ENCODE measurements at places on chromosomes 3 and 15. TPM values are rescaled to one million over a fixed set of nuclear protein-coding genes. Genes with fewer than 3 reads are reported as not detected.
A peak's percentile ranks its signal among the peaks of the same experiment; 100 is the strongest.

EFCC1 gene
- total RNA-seq, result 0.15 TPM

- H3K27me3 ChIP-seq, result peaks cover 10% of the 10 kb centered on the region
- no peak for DNase-seq
- no peak overlapping the region for H3K27ac ChIP-seq
These were observed 52.7 kb upstream of the MRPL3 start for GRCh38 chr3:131555456-131555855.

DNA sequence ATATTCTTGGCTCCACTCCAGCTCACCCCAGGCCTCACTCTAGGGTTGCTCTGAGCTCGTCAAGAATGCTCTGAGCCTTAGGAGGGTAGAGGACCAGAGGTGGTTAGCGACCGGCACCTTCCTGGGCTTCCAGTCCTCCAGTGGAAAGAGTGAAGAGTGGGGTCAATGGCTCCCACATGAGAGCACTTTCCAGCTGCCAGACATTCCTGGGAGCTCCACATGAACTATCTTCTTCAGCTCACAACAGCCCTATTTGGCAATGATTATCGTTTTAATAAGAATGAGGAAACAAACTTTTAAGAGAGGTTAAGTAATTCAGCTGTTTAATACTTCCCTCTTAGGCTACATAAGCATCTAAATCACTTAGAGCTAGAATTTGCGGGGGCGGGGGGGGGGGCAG, 139.3 kb downstream of the STT3B start:
- DNase-seq, result no peak
- H3K4me3 ChIP-seq, result no peak overlapping the region
- no peaks in the 10 kb centered on the region for H3K4me1 ChIP-seq

GRCh38 chr3:33096093-33096868, 665 bp downstream of the GLB1 start:
- H3K36me3 ChIP-seq, result no peaks in the 10 kb centered on the region
- peak overlapping the region; percentile 82 for H3K27ac ChIP-seq

RBPMS2 gene
- total RNA-seq, result 33.7 TPM

DNA sequence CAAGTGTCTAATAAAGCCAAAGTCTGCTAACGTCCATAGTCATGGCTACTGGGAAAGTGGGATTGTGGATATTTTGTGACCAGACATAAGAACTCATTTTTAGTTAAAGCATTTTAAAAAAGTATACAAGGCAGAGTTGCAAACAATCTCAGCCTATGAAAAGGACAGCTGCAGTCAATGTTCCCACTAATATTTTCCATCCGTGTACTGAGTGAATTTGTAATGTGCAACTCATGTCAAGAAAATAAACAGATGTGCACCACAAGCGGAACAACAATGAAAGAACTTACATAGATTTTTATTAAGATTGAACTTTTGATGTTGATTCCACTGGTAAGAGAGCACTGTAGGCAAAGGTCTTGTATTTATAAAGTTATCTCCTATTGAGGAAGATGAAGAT, 231.3 kb upstream of the SEMA6D start:
- H3K4me1 ChIP-seq, result no peaks in the 10 kb centered on the region
- H3K36me3 ChIP-seq, result no peaks in the 10 kb centered on the region
- H3K4me3 ChIP-seq, result no peak overlapping the region
- H3K27me3 ChIP-seq, result no peaks in the 10 kb centered on the region
- H3K27ac ChIP-seq, result no peak overlapping the region

GASK1A gene
- not detected for total RNA-seq

GRCh38 chr3:172877011-172877410, 126.5 kb downstream of the ECT2 start:
- H3K36me3 ChIP-seq, result no peaks in the 10 kb centered on the region
- H3K27me3 ChIP-seq, result no peaks in the 10 kb centered on the region
- no peak for DNase-seq

KCNMB2 gene
- total RNA-seq, result not detected

DNA sequence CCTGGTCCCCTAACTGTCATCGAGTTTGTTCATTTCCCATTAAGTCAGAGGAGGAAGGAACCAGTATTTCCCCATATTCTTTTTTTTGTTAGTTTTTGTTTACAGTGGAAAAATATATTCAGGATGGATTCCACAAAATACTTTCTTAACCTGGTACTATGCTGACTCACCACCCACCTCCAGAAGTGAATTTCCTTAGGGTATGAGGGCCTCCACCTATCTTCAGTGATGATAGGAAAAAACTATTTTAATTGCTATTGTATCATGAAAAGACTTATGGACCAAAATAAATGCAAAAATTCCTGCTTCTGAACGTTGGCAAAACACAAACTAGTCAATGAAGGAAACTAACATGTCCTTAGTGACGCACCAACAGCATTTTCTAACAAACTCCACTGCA, 64.2 kb upstream of the FOXP1 start:
- no peaks in the 10 kb centered on the region for H3K4me1 ChIP-seq
- no peak overlapping the region for H3K27ac ChIP-seq
- DNase-seq, result no peak
- no peaks in the 10 kb centered on the region for H3K36me3 ChIP-seq
- H3K27me3 ChIP-seq, result no peaks in the 10 kb centered on the region

DNA sequence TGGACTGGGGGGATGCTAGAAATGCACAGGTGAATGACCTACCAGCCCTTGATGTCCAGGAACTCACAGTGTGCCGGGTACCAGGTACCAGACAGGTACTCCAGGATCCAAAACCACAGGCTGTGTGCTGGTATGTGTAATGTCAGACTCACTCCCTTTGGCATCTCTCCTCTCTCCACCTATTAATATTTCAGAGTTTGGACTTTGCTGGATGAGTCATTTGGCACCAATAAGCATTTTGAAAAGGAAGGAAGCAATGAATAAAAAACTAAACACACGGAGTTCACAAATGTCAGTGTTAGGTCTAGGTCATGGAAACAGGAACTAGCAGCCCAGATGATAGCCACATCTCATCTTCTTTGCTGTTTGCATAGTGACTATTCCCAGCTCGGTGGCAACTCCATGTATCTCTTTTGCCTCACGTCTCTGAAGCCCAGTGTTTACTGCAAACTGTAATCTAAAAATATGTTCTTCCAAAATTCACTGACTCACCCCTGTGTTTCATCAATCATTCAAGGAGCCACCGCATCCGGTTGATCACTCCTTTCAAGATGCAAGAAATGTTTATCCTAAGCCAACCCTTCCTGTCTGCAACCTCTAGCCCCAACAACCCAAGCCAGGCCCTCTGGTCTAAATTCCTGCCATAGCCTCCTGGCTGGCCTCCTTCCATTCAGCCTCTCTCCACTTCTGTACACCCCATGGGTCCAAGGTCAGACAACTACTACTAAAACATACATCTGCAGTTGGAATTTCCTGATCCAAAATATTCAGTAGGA, 8.4 kb downstream of the ITGB5 start:
- H3K4me1 ChIP-seq, result peaks cover 79% of the 10 kb centered on the region
- peak; percentile 99 for DNase-seq
- H3K36me3 ChIP-seq, result no peaks in the 10 kb centered on the region
- no peaks in the 10 kb centered on the region for H3K27me3 ChIP-seq

MELTF gene
- total RNA-seq, result 18.7 TPM

DNA sequence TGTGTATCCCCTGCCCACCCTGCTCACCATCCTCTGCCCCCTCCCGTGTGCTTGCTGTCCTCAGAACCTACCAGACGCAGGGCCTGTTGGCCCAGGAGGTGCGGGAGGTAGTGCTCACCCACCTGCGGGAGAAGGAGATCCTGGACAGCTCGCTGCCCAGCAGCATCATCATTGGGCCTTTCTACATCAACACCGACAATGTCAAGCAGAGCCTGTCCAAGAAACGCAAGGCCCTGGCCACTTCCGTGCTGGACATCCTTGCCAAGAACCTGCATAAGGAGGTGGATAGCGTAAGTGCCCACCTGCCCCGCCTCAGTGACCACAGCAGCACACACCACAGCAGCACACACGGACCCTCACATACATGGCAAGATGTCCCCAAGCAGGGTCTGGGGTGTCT, 33.0 kb downstream of the DNAH1 start:
- H3K4me3 ChIP-seq, result no peak overlapping the region
- no peak overlapping the region for H3K27ac ChIP-seq
- no peaks in the 10 kb centered on the region for H3K27me3 ChIP-seq
- H3K36me3 ChIP-seq, result no peaks in the 10 kb centered on the region
- no peak for DNase-seq

GRCh38 chr3:150419959-150420358, 11.9 kb downstream of the TSC22D2 start:
- H3K36me3 ChIP-seq, result peaks cover 30% of the 10 kb centered on the region
- H3K27ac ChIP-seq, result peak overlapping the region; percentile 14
- no peak for DNase-seq

FSIP1 gene
- 1.4 TPM for total RNA-seq

NMNAT3 gene
- total RNA-seq, result 1.9 TPM

GP5 gene
- 0.05 TPM for total RNA-seq

GRCh38 chr3:2211568-2211967, 112.9 kb downstream of the CNTN4 start:
- H3K27me3 ChIP-seq, result no peaks in the 10 kb centered on the region
- no peak overlapping the region for H3K4me3 ChIP-seq
- H3K27ac ChIP-seq, result no peak overlapping the region
- no peaks in the 10 kb centered on the region for H3K4me1 ChIP-seq
- no peak for DNase-seq

CRABP1 gene
- 6.7 TPM for total RNA-seq

GRCh38 chr3:154364849-154365248, 40.6 kb upstream of the DHX36 start:
- H3K27me3 ChIP-seq, result no peaks in the 10 kb centered on the region
- H3K36me3 ChIP-seq, result no peaks in the 10 kb centered on the region
- DNase-seq, result no peak
- H3K27ac ChIP-seq, result no peak overlapping the region

- no peak overlapping the region for H3K4me3 ChIP-seq
- no peak for DNase-seq
- no peaks in the 10 kb centered on the region for H3K36me3 ChIP-seq
- H3K27me3 ChIP-seq, result no peaks in the 10 kb centered on the region
- H3K27ac ChIP-seq, result no peak overlapping the region
These were observed 21.7 kb downstream of the EEFSEC start for GRCh38 chr3:128174675-128175590.

DNA sequence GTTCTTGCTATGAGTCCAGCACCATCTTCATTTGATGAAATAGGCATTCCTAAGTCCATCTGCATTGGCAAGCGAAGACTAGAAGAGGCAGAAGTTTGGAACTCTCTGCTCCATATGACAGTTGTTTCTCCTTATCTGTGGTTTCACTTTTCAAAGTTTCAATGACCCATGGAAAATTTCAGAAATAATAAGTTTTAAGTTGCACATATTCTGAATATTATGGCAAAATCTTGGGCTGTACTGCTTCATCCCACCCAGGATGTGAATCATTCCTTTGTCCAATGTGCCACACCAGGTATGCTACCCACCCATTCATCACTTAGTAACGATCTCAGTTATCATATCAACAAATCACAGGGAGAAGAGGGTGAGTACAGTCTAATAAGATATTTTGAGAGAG, 647.9 kb downstream of the GRM7 start:
- no peak overlapping the region for H3K4me3 ChIP-seq
- no peaks in the 10 kb centered on the region for H3K27me3 ChIP-seq
- H3K27ac ChIP-seq, result no peak overlapping the region
- DNase-seq, result no peak

NOX5 gene
- 0.26 TPM for total RNA-seq

DNA sequence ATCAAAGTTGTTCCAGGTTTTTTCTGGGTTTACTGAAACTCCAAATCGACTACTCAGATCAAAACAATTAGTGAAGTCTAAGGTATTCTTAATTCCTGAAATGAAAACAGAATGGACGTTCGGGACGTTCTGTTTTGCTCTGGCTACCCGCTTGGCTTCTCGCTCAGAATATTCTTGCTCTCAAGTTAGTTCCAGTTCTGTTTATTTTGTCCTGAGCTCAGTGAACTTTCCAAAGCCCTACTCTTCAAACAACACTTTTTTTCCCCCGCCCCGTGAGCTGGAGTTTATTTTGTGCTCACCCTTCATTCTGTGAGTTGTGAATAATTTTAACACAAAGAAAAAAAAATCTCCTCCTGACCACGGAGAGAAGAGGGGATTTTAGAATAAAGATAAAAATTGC, 72.6 kb downstream of the SAMMSON start:
- no peak for DNase-seq
- no peaks in the 10 kb centered on the region for H3K27me3 ChIP-seq
- H3K4me3 ChIP-seq, result no peak overlapping the region
- H3K36me3 ChIP-seq, result no peaks in the 10 kb centered on the region
- H3K4me1 ChIP-seq, result no peaks in the 10 kb centered on the region

- no peaks in the 10 kb centered on the region for H3K4me1 ChIP-seq
- no peaks in the 10 kb centered on the region for H3K36me3 ChIP-seq
- DNase-seq, result no peak
- H3K4me3 ChIP-seq, result peak overlapping the region; percentile 37
- no peaks in the 10 kb centered on the region for H3K27me3 ChIP-seq
These were observed 26.6 kb downstream of the CGGBP1 start for GRCh38 chr3:88032245-88032644.

- H3K4me3 ChIP-seq, result no peak overlapping the region
- H3K27me3 ChIP-seq, result no peaks in the 10 kb centered on the region
- H3K27ac ChIP-seq, result no peak overlapping the region
These were observed 83.8 kb upstream of the MRPS22 start for GRCh38 chr3:139260041-139260486.

STRA6 gene
- total RNA-seq, result 1.1 TPM

SPATA12 gene
- total RNA-seq, result 0.10 TPM

DNA sequence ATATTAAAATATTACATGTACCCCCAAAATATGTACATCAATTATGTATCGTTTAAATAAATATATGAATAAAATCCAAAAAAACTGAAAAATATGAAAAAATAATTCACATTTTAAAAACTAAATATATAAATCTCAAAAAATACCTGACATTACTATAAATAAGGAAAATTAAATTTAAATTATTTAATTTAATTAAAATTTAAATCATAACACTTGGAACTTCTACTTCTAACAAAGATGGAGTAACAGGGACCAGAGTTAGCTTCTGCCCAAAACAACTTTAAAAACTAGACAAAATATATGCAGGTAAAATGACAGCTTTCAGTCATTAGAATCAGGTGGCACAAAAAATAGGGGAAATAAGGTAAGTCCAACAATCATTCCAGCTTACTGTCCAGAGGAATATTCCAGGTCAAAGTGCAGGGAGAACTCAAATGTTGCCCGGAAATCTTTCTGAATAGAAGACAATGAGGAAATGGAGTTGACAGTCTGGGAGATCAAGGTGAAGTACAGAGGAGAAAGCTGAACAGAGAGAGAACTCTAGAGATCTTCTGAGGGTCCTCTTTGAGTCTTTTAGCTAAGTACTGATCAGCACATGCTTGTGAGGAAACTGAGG, 207.7 kb upstream of the ATP11B start:
- H3K36me3 ChIP-seq, result no peaks in the 10 kb centered on the region
- no peak for DNase-seq
- no peaks in the 10 kb centered on the region for H3K27me3 ChIP-seq
- H3K4me1 ChIP-seq, result no peaks in the 10 kb centered on the region
